ENCODE measurements at places on chromosomes 6 and 20. TPM values are rescaled to one million over a fixed set of nuclear protein-coding genes. Genes with fewer than 3 reads are reported as not detected.

HRH3 gene
- not detected for total RNA-seq

TRAPPC3L gene
- total RNA-seq, result not detected

BCAS4 gene
- total RNA-seq, result 8.0 TPM

LRRN4 gene
- total RNA-seq, result not detected

OPN5 gene
- not detected for total RNA-seq

MAP7 gene
- total RNA-seq, result 0.27 TPM

RIPPLY2 gene
- not detected for total RNA-seq
